ENCODE measurements at places on chromosomes 1 and 21. TPM values are rescaled to one million over a fixed set of nuclear protein-coding genes. Genes with fewer than 3 reads are reported as not detected.

OR2AK2 gene
- not detected for total RNA-seq

NUP210L gene
- total RNA-seq, result 0.30 TPM

AGT gene
- 74.5 TPM for total RNA-seq

NTMT2 gene
- 5.3 TPM for total RNA-seq

PATJ gene
- 121 TPM for total RNA-seq

SGIP1 gene
- total RNA-seq, result 3.5 TPM

ADAMTS5 gene
- total RNA-seq, result 3.6 TPM

PSMB4 gene
- 185 TPM for total RNA-seq

INTS11 gene
- total RNA-seq, result 75.7 TPM

ZFP69B gene
- 1.2 TPM for total RNA-seq

KNCN gene
- not detected for total RNA-seq

BRDT gene
- total RNA-seq, result not detected

KRTAP23-1 gene
- total RNA-seq, result not detected

RNU1-3 gene
- total RNA-seq, result 4,572 TPM

NES gene
- total RNA-seq, result 131 TPM

NAV1 gene
- total RNA-seq, result 69.0 TPM

MPL gene
- total RNA-seq, result 0.73 TPM

BNIPL gene
- 0.30 TPM for total RNA-seq

TRNP1 gene
- total RNA-seq, result 26.9 TPM

LDLRAD1 gene
- total RNA-seq, result not detected

DNA sequence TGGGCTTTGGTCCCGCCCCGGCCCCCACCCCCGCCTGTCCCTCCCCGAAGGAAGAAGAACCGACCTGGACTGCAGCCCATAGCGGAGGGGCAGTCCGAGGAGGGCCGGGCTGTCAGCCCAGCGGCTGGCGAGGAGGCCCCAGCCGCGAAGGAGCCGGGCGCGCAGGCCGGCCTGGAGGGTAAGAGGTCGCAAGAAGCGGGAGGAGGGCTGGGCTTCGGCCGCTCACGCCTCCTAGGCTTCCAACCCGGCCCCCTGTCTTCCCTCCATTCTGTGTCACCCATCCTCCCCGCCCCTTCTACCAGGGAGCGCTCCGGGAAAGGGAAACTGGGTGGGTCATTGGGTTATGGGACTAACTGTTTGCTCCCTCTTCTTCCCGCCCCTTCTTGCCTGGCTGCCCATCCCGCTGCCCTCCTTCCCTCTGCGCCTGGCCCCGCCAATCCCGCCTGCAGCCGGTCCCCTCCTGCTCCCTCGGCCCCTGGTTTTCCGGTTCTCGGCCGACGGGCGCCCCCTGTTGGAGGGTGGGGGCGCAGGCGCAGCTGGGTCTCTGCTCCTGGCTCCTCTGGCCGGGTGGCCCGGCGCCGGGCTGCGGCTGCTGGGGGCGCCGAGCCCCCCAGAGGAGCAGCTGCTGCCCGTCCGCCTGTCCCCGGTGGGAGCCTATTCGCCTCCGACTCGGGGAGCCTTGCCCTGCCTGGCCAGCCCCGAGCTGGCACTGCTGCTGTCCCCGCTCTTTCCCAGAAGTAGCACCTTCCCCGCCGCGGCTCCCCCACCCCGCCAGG, 2.4 kb downstream of the RUSC1 start:
- peak; percentile 95 for DNase-seq

- peak; percentile 54 for DNase-seq
Measured at GRCh38 chr1:116879478-116880133, 30.1 kb upstream of the PTGFRN start.

GRCh38 chr1:180680558-180681144, 48.8 kb downstream of the XPR1 start:
- DNase-seq, result no peak

- peak; percentile 80 for DNase-seq
Measured at GRCh38 chr1:150578272-150579109, 919 bp downstream of the MCL1 start.

- no peak for DNase-seq
Measured at GRCh38 chr1:94314222-94314858, 77.0 kb upstream of the ARHGAP29 start.

GRCh38 chr1:204442376-204443259, 31.0 kb upstream of the PPP1R15B start:
- no peak for DNase-seq

- DNase-seq, result no peak
Measured at GRCh38 chr1:202966006-202966898, 805 bp downstream of the CYB5R1 start.

DNA sequence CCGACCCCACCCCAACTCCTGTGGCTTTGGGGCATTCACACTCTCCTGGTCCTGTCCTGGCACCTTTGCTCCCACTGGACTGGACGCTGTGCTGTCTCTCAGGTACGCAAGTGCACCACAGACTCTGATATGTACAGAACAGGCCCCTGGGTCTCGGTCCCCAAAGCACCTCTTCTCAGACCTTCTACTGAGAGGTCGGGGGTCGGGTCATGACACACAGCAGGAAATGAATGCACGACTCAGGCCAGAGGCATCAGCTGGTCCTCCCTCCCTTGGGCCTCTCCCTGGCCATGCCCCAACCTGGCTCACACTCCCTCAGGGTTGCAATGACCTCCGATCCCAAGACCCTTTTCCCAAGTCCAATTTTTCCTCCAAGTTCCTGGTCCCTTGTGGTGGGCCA, 1.8 kb upstream of the KRTAP10-12 start:
- no peak for DNase-seq

- DNase-seq, result peak; percentile 79
Measured at GRCh38 chr21:37367703-37368540, 1.3 kb downstream of the DYRK1A start.

DNA sequence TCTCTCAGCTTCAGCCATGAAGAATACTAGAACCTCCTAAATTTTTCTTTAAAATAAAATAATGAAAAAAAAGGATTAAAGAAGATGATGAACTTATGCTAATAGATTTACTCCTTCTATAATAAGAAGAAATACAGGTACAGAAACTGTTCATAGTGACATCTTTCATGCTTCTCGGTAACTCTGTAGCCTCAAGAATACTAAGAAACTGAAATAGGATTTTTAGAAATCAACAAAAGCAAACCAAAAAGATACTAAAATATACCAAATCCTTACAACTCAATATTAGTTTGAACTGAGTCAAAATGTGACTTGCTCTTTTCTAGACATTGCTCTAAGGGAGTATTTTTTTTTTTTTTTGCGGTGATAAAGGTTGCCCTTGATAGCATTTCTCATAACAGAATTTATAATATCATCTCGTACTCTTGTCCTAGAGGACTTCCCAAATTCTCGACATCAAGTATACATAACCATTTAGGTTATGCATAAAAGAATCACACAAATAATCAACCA, 42.8 kb downstream of the ZZZ3 start:
- no peak for DNase-seq

- peak; percentile 85 for DNase-seq
Measured at GRCh38 chr1:86774305-86775295, 70.2 kb downstream of the SH3GLB1 start.

- no peak for DNase-seq
Measured at GRCh38 chr1:15046487-15047165, 106.9 kb upstream of the TMEM51 start.

DNA sequence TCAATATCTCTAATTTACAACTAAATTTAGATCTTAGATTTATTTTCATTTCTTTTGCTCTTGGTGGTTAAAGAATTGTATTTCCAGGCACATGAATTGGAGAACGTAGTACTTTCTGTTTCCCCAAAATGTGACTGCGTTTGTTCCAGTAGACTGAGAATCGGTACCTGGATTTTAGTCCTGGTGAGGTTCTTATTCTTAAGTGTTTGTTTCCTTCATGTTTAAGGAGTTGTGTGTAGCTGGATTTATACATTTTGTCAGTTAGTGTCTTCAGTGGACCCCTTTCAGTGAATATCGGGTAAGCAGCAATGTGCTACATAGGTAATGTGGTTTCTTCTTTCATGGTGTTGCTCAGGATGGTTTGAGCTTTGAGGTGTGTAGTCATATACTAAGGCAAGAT, 6.8 kb downstream of the MIER1 start:
- DNase-seq, result no peak

DNA sequence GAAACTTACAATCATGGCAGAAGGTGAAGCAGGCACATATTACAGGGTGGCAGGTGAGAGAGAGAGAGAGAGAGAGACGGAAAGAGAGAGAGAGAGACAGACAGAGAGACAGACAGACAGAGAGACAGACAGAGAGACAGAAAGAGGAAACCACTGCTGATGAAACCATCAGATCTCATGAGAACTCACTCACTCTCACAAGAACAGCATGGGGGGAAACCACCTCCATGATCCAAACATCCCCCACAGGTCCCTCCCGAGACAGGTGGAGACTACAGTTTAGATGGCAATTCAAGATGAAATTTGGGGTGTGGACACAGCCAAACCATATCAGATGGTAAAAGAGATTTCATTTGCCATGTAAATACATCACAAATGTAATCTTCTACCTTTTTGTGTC, 708.1 kb downstream of the MRPL39 start:
- DNase-seq, result no peak

DNA sequence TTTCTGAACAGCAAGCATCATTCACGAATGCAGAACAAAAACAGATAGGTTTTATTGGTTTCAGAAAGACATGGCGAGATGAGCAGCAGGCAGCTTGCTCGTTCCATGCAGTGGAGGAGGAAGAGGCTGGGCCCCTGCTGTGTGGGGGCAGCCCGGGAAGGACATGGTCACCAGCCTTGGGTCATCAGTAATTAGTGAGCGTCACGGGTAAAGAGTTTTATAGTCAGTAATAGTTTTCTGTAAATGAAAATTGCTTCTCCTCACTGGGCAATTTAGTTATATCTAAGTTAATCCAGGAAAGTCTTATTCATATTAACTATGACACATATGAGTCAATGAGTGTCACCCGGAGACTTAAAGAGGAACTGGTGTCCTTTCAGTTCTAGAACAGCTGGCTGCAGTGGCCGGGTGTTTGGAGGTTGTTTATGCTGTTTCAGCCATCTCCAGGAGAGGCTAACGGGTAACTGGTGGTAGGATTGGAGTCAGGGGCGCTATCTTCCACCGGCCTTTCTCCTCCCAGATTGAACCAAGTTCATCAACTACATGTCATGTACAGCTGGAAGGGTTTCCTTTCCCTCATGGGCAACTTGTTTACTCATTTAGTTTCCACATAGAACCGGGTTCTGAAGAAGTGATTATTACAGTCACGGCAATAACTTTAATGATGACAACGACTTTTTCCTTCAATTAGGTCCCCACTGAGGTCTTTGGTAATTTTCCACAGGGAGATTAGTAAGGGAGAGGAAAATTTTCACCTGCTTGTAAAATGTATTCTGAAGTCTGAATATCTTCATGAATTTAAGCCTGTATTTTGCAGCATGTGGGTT, 34.6 kb upstream of the SLC45A1 start:
- no peak for DNase-seq

DNA sequence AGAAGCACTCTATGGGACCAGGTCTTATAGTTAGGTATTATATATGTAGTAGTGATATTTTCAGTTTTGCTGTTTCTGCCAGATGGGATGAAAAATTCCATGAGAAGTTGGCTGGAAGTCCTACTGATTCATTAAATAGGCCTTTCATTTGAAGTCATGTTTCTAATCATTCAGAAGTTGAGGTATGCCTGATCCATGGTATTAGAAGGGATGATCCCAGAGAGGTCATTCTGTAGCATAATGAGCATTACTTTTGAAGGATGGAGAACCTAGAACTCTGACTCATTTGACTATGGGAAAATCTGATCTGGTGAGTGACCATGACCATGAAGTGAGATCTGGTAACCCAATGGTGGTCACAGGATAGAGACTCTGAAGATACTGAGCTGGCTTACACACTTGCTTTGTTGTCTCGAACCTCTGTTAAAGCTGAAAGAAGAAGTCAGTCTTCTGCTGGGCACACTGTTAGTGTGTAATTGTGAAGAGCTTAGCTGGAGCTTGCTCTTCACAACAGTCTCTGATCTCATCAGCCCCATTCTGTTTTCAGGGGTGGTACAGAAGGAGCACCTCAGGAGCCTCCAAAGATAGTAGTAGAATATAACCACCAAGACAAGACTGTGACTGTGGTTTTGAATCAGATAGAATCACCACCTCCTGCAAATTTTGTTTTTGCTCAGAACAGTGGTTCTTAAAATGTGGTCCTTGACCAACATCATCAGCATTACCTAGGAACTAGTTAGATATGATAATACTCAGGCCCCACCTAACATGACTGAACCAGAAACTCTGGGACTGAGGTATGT, 9.0 kb downstream of the MGST3 start:
- no peak for DNase-seq

DNA sequence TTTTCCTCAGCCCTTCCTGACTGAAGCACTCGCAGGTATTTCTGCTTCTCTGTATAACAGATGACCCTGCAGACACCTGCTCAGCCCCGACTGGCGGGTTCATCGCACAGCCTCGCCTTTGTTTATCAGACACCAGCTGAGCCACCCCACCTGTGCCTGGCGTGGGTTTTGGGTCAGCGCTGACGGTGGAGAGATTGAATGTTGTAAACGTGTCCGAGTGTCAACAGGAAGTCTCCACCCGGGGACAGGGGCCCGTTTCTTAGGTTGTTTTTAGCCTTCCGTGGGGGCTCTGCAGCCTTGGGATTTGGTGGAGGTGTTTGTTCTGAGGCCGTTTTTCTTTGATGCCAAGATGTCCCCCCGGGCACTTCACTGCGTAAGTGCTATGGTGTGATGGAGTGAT, 60.1 kb downstream of the COL18A1 start:
- peak; percentile 53 for DNase-seq

- DNase-seq, result no peak
Measured at GRCh38 chr1:175216444-175216843, 23.9 kb upstream of the KIAA0040 start.

DNA sequence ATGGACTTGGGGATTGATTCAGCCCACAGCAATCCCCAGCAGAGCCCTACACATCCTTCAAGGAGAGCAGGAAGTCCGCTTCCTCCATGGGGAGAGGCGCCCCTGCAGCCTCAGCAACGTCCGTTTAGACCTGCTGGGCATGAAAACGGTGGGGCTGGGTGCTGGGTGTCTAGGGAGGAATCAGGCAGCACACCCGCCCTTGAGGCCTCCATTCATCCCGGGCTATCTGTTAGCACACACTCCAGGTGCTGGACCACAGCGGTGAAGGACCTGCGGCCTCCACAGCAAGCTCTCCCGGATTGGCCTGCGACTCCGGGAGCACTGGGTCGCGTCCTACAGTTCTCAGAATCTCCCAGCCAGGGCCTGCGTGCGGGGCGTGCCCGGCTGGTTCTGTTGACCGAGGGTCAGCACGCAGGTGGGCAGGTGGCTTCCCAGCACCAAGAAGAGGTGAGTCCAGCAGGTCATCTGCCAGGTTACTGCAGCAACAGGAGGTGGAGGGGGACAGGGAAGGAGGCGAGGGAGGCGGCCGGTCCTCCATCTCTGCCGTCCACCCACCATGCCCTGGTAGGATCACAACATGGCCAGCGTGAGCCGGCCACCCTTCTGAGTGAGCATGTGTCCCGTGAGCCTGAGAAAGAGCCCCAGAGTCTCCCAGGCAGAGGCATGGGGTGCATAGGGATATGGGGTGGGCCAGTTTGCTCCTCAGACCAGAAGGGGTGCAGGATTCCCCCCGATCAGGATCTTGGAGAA, 96.6 kb downstream of the RIPK4 start:
- DNase-seq, result no peak

DNA sequence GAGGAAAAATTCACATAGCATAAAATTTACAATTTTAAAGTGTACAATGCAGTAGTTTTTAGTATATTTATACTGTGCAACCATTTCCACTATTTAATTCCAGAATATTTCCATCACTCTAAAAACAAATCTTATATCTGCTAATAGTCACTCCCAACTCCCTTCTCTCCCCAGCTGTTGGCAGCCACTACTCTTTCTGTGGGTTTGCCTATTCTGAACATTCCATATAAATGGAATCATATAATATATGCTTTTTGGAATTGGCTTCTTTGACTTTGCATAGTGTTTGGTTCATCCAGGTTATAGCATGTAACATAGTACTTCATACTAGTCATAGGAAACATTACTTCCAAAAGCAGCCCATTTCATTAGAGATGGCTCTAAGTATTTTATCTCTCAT, 25.0 kb upstream of the TMEM39B start:
- DNase-seq, result no peak

All from Right ventricle myocardium inferior (tissue), 1 donor.